Activated CD4-positive, CD25-positive, alpha-beta regulatory T cell treated with anti-CD3 and anti-CD28 coated beads, Interleukin-2, amount 50 U/mL, for 72 hours (primary cell): ENCODE measurements at places on chromosomes 5 and 9.

GRCh38 chr9:97852399-97853055 is 499 bp upstream of the FOXE1 start:
- no peak for DNase-seq

DNA sequence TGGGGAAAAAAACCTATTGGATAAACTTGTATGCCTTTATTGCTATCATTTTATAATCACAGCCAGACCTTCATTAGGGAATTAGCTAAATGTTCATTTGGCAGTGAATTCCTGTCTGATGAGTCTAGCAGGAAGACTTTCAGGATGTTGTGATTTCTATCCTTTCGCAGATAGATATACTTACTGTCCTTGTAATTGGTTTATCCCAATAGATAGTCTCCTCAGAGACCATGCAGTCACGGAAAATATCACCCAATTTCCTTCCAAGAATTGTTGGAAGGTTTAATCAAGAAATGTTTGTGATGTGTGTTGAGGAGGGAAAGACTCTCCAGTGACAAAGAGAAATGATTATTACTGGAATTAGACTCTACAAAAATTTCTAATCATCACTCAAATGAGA is 1937.9 kb upstream of the WWC1 start:
- DNase-seq, result no peak

GRCh38 chr9:100303747-100304146 is 49.0 kb downstream of the TEX10 start:
- DNase-seq, result no peak

- no peak for DNase-seq
Observed at GRCh38 chr5:35803191-35803651, 53.5 kb upstream of the IL7R start.

DNA sequence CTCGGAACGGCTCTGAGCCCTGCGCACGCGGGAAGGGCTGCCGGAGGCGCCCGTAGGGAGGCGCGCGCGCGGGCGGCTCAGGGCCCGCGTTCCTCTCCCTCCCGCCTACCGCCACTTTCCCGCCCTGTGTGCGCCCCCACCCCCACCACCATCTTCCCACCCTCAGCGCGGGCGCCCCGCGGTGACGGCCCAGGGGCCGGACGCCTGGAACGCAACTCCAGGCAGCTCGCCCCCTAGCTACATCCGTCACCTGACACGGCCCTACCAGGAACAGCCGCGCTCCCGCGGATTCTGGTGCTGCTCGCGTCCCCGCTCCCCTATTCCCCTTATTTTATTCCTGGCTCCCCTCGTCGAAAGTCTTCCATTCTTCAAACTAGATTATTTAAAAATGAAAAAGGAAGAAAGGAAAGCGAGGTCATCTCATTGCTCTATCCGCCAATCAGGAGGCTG is at the start of gene CDKN2B-AS1:
TSS of gene CDKN2B-AS1 (plus strand) at position 236 of the 450 bp plus-strand sequence.
- DNase-seq, result peak; percentile 52

- no peak for DNase-seq
Observed at GRCh38 chr5:50807661-50808060, 141.2 kb downstream of the PARP8 start.

DNA sequence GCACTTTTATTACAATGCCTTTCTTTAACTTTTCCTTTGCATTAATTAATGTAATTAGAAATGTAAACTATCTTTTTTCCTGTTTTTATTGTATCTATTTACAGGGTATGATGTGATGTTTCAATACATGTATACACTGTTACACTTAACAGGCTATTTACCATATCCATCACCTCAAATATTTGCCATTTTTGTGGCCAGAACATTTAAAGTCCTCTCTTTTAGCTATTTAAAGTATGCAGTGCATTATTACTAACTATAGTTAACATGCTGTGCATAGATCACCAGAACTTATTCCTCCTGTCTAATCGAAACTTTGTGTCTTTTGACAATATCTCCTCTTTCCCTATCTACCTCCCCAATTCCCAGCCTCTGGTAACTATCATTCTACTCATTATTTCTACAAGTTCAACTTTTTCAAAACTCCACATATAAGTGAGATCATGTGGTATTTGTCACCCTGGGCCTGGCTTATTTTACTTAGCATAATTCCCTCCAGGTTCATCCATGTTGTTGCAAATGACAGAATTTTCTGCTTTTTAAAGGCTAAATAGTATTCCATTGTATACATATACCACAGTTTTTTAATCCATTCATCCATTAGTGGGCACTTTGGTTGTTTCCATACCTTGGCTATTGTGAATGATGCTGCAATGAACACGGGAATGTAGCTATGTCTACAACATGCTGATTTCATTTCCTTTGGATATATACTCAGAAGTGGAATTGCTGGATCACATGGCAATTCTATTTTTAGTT is 32.8 kb downstream of the OR2K2 start:
- no peak for DNase-seq

GRCh38 chr9:93306081-93306480 is 122.1 kb downstream of the WNK2 start:
- DNase-seq, result no peak

- DNase-seq, result no peak
Observed at GRCh38 chr5:68292316-68292715, 76.8 kb downstream of the PIK3R1 start.

- no peak for DNase-seq
Observed at GRCh38 chr9:26669701-26670670, 222.6 kb downstream of the CAAP1 start.

- no peak for DNase-seq
Observed at GRCh38 chr9:29806937-29807618, 2233.8 kb upstream of the C9orf72 start.

DNA sequence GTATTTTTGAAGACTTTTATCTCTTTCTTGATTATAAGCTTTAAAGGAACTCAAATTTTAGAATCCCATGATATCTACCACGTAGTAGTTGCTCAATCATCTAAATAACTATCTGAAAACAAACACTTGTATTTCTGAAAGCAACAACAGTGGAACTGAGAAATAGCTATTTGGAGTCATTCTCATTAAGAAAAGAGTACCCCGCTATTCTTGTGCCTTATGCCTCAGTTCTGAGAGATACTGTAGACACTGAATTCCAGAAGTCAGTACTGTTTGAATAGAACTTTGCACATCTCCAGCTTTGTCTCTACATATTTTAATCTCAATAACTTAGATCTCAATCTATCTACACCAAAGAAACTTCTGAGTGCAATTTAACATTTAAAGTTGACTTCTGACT is 11.4 kb downstream of the CHD1 start:
- DNase-seq, result no peak

GRCh38 chr5:147369742-147370374 is 135.0 kb downstream of the STK32A start:
- DNase-seq, result no peak

DNA sequence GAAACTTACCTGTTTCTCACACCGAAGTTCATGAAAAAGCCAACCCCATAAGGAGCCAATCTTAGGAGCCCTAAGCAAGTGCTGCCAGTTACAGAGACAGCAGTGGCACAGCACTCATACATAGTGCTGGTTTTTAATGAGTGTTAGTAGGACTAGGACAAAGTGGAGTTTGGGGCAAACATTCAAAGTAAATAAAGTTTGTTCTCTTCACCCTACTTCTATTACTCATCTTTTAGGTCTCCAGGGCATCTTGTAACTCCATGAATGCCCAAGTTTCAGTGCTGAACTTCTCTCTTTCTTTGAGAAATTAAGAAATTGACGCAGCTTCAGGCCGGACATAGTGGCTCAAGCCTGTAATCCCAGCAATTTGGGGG is 584.7 kb downstream of the EBF1 start:
- DNase-seq, result no peak

- DNase-seq, result no peak
Observed at GRCh38 chr5:125655156-125655555, 768.1 kb upstream of the GRAMD2B start.

DNA sequence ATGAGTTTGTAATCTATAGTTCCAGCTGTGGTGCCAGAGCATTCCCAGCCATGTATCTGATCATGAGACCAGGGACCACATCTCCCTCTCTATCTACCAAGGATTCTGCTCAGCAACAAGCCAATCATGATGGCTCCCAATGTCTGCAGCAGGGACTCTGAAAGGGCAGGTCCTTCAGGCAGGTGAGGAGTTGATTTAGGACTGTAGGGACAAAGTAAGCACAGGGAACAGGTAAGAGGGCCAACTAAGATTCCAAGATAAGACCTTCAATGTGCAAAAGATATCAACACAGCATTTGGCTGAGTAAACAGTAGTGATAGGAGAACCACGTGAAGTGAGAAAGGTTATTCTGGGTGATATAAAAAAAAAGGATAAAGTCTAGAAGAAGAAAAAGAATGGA is 8.5 kb downstream of the XPA start:
- no peak for DNase-seq

DNA sequence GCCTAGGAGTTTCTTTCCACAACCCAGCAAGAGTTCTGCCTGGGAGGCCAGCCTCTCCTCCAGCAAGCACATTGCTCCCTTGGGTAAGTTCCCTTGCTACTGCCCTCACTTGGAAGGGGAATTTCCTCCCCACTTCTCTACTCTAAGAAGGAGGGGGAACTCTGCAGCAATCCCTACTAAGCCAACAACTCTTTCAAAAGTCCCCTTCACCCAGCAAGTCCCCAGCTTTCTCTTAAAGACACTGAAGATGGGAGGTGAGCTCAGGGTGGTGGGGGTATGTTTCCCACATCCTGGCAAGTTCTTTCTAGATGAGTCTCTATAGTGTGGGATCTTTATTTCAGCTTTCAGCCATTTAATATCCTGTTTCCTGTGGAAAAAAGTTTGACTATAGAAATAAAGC is 49.0 kb downstream of the PDE8B start:
- no peak for DNase-seq

DNA sequence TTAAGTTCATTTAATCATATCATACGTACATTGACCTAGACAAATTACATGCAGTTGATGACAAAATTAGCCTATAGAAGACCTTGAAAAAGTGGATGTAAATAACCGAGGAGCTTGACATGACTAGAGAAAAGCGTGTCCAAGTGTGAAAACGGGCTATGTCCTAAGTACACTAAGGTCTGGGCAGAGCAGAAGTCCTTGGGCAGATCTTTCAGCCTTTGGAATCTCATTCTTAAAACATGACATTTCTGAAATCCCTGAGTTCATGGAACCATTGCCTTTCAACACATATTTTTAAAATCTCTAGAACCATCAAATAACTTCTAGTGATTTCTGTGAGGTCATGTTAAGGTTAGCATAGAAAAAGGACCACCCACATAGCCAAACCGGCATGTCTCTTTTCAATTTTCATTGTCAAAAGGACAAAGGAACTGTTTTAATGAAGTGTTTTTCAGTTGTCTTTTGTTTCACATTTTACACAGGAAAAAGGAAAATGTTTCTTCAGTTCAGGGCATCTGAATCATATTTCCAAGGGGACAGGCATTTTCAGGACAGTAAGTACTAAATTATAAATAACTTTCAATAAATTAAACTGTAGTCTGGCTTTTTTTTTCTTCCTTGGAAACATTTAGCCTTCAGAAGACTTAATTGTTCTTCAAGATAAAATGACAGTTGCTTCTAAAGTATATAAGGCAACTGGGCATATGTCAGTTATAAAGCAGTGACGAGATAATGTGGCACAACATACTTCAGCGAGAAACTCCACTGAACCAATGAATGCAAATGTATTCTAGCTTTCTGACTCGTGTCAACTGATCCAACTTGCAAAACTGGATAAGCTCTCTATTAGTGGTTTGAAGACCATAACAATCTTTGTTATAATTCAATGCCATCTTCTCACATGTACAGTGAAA is 416.8 kb downstream of the NFIB start:
- DNase-seq, result no peak

GRCh38 chr5:148687427-148687826 is 33.1 kb upstream of the HTR4 start:
- DNase-seq, result no peak

DNA sequence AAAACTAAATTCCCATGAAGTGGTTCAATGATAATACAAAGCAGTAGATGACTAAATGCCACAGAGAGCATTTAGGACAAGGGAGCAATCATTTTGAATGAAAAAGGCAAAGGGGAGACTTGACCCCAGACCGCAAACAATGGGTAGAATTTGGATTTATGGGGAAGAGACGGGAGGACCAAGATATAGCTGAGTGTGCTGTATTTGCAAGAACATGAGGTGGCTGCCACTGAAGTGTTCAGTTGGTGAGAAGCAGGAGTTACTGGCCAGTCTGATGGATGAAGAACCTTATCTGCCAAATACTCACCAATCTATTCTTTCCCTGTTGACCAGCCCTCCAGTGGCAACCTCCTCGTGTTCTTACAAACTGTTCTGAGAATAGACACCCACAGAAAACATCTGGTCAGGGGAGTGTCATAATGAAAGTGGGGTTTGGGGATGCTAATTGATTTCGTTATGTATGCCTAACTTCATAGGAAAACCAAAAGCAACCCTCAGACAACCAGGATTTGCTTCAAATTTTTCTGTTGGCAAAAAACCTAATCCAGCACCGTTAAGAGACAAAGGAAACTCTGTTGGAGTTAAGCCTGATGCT is 19.8 kb downstream of the TDRD7 start:
- no peak for DNase-seq

DNA sequence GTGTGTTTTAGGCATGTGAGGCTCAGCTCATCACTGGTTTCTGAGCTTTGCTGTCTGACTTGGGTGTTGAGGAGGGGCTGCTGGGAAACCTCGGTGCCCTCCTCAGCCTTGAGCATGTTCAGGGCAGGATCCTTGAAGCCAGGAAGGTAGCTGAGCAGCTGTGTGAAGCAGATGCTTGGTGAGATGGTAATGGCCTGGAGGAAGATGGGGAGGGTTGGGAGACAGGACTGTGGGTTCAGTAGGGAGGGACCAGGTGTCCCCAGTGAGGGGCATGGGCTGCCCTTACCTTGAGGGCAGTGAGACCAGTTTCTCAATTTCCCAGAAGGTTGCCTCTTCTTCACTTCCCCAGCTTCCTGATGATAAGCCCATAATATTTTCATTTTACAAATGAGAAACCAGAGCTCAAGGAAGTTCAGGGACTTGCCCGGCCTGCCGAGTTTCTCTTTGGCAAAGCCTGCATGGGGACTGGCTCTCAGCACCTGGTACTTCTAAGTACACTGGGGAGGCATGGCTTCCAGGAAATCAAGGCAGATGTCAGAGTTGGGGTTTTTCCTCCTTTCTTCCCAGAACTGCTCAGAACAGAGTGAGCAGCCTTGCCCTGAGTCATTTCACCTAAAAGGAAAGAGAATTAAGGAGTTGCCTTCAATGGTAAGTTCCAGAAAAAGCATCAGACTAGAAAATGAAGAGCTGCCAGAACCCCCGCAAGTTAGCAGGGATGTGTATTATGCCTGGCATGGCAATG is 225.7 kb downstream of the MAST4 start:
- peak; percentile 36 for DNase-seq

GRCh38 chr9:99416007-99416406 is 193.9 kb downstream of the SEC61B start:
- DNase-seq, result no peak

GRCh38 chr5:122030251-122030650 is 47.8 kb downstream of the LOX start:
- no peak for DNase-seq
